ENCODE measurements at places on chromosomes 13 and 19.

GRCh38 chr13:36273431-36273830 lies 24.2 kb downstream of the CCDC169 start:
- DNase-seq: no peak

DNA sequence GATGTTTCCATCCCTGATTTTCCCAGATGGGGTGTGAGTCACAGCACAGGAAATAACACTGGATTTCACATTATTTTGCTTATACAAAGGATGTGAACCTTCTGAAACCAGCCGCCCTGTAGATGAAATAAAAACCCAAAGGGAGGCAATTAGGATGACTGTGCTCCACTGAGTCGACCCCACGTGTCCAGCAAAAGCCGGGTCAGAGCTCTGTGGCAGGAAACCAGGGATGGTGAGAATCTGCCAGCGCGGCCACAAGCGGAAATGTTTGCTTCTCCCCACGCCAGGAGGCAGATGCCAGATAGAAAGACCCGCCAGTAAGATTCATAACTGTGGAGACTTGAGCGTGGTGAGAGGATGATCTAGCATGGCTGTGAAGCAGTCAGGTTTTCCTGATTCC lies 764.4 kb downstream of the LIG4 start:
- DNase-seq: no peak

- no peak for DNase-seq
Observed at GRCh38 chr19:18629166-18630088, 7.4 kb upstream of the KLHL26 start.

DNA sequence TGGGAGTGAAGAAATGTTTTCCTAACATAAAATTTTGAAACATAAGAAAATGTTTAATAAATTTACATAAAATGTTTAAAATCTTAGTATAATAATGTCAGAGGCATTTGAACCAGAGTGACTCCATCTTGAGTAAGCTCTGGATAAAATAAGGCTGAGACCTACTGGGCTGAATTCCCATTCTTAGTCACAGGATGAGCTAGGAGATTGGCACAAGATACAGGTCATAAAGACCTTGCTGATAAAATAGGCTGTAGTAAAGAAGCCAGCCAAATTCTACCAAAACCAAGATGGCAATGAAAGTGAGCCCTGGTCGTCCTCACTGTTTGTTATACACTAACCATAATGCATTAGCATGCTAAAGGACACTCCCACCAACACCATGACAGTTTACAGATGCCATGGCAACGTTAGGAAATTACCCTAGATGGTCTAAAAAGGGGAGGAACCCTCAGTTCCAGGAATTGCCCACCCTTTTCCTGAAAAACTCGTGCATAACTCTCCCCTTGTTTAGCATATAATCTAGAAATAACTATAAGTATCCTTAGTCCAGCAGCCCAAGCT lies 1184.0 kb downstream of the UQCRFS1 start:
- no peak for DNase-seq

- DNase-seq: peak; percentile 46
Observed at GRCh38 chr19:19170053-19170872, at the start of gene MEF2B. Gene MEF2B (minus strand): TSS chr19:19170263. CDS start chr19:19150735, 19,528 bp downstream.

- no peak for DNase-seq
Observed at GRCh38 chr13:19961489-19961888, 3.0 kb downstream of the ZMYM2 start.

DNA sequence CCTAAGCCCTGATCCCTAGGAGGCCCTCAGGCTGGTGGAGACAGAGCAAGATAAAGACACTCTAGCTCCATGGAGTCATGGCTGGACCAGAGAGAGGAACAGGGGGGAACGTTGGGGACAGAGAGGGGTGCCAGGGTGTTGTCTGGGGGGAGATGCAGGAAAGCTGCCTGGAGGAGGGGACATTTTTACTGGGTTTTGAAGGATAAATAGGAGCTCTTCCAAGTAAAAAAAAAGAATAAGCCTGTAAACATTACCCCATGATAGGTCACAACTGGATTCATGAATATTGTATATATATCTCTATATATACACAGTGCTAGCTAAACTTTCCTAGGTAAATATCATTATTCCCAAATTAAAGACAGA lies 714 bp downstream of the HSH2D start:
- DNase-seq: no peak

GRCh38 chr13:100887729-100888151 lies 213.1 kb upstream of the TMTC4 start:
- DNase-seq: no peak

DNA sequence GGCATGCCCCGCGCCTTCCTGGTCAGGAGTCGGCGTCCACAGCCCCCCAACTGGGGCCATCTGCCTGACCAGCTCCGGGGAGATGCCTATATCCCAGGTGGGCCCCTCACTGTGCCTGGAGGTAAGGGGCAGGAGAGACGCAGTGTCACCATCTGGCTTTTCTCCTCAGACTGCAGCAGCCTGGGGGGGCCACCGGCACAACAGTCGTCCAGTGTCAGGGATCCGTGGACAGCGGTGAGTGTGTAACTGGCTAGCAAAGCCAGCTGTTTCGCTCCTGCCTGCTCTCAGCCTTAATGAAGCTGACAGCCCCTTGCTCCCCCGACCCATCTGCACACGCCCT lies 227 bp downstream of the OVOL3 start:
- DNase-seq: no peak

DNA sequence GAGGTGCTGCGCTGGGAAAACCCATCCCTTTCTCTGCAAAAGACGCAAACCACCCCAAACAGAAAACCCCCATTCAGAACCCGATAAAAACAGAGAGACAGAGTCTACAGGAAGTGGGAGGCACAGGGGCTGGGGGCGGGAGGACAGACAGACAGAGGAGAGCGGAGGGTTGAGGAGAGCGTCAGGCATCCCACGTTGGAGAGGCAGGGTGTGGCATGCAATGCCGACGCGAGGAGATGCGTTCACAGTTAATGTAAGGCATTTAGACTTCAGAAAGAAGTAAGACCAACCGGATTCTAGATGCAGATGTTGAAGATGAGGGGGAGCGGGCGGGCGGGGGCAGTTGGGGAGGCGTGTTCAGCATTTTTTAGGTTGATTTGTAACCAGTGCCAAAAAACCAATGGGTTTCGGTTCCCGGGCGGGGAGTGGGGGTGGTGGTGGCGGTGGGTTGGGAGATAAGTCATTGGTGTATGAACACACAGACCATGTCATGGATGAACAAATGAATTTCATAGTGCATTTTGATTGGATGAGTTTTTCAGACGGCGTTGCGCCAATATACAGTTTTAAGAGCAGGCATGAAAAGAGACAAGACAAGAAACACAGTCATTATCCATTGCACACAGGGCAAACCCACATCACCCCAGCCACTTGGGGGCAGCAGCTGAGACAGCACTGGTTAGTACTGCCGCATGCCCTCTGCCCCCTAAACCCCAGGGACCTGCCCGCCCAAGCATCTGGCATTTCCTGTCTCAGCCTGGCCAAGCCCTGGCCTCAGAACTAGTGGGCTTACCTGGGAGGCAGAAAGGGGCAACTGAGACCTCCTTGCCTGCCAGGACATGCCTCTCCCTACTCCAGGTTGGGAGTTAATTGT lies 91.3 kb downstream of the IER2 start:
- DNase-seq: peak; percentile 19

DNA sequence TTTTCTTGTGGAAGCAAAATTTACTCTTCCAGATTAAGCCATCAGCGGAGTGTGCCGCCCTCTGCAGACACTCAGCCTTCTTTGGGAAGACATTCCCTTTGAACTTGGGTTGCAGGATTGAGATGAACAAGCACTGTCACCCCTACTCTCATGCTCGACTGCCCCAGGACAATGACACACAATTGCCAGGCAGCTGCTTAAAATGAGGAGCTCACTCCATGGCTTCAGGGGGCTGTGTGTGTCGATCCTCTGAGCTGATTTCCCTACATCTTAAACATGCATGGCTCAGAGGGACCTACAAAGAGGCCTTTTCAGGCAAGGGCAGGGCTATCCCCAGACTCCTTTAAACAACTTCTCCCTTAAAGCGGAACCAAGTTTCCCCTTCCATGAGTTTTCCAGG lies 107.5 kb upstream of the MBNL2 start:
- no peak for DNase-seq

DNA sequence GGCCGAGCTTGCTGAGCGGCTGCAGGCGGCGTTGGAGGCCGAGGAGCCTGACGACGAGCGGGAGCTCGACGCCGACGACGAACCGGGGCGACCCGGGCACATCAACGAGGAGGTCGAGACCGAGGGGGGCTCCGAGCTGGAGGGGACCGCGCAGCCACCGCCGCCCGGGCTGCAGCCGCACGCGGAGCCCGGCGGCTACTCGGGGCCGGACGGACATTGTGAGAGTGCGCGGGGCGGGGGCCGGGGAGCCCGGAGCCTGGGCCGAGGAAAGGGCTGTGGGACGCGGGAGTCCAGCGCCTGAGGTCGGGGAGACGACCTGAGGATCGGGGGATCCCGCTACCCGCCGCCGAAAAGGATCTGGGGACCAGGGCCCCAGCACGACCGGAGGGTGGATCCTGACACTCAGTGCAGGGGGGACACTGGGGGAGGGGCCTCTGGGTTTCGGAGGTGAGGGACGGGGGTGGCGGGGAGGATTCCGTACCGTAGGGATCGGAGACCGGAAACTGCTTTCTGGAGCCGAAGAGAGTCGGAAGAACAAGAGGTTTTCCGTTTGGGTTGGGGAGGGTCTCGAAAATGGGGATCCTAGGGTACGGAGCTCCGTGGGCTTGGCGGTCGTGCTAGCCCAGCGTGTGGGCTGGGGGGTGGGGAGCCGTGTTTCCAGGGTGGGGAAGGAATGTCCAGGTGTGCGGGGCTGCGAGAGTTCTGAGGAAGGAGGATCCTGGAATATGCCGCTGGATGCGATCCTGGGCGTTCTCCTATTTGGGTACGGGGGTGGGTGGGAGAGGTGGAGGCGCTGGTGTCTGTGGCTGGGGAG lies 616 bp downstream of the HNRNPUL1 start:
- DNase-seq: peak; percentile 17

- no peak for DNase-seq
Observed at GRCh38 chr13:34588362-34588761, 353.7 kb upstream of the NBEA start.

- no peak for DNase-seq
Observed at GRCh38 chr13:23794267-23795161, 94.7 kb downstream of the MIPEP start.

DNA sequence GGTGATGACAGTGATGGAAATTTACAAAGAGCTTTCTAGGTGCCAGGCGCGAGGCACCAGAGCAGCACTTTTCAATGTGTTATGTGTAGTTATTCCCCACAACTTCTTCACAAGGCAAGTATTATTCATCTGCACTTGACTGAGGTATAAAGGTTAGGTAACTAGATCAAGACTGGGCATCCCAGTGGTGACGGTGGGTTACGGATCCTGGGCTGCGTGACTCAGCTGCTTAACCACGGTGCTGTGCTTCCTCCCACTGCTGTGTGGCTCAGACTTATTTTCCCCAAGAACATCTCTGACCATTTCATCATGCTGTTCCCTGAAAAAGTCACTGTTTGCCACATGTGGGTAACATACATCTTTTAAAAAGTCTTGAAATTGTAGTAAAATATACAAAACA lies 19.3 kb downstream of the EDDM13 start:
- DNase-seq: no peak

- no peak for DNase-seq
Observed at GRCh38 chr13:91172160-91172559, 175.3 kb upstream of the MIR17HG start.

DNA sequence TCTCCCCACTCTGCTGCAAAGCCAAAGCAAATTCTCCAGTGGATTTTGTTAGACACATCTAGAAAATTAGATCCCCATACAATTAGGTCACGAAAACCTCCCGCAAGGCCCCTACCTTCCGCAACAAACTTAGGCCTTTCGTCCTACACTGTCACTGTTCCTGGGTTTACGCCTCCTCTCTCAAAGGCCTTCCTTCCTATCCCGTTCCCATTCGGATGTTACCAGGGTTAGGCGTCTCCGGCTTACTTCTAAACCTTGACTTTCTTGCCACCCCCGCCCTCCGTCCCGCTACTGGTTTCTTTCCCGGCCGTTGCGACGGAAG lies 754 bp downstream of the RNF6 start:
- DNase-seq: no peak

- no peak for DNase-seq
Observed at GRCh38 chr13:59691501-59692066, 472.1 kb downstream of the DIAPH3 start.

- no peak for DNase-seq
Observed at GRCh38 chr13:109412283-109412901, 374.0 kb downstream of the IRS2 start.

DNA sequence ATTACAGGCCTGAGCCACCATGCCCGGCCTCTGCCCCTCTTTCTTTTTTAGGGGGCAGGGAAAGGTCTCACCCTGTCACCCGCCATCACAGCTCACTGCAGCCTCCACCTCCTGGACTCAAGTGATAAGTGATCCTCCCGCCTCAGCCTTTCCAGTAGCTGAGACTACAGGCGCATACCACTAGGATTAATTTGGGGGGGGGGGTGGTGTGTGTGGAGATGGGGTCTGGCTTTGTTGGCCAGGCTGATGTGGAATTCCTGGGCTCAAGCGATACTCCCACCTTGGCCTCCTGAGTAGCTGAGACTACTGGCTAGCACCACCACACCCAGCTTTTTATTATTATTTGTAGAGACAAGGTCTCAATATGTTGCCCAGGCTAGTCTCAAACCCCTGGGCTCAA lies 4.2 kb downstream of the APOE start:
- no peak for DNase-seq

DNA sequence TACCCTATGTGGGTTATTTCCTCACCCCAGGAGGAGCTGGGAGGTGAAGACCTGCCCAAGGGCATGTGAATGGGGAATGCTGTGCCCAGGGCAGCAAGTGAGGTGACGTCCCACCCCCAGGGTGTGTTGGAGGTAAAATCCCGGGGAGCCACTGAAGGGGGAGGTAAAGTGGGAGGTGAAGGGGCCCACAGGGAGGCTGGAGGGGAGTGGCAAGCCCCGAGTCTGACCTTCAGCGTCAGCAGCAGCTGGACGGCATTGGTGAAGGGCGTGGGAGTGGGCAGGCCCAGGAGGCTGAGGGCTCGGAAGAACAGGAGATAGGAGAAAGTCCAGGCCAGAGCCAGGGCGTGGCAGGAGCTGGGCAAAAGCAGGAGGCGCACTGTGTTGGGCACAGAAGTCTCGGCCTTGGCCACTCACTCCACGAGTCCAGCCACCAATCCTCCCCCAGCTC lies 2.4 kb downstream of the MBOAT7 start:
- DNase-seq: no peak
